Suprapubic skin (tissue), 4 donors: ENCODE measurements at places on chromosomes 1 and 21. TPM values are rescaled to one million over a fixed set of nuclear protein-coding genes. Genes with fewer than 3 reads are reported as not detected.

DNA sequence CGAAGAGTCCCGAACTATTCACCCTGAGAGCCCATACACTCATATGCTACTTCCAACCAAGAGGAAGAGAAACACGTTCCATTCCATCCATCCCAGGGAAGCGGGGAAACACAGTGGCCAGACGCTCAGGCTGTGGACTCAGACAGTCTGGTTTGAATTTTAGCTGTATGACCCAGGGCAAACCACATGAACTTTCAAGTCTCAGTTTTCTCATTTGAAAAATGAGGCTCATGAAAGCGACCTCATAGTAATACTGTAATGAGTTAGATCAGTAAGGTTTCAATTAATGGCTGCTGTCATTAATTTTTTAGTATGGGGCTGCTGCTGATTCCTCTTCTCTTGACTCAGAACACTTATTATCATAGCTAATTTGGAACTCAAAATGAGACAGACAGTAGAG is 1.5 kb downstream of the FCRL4 start:
- H3K36me3 ChIP-seq: no peaks in the 10 kb centered on the region
- DNase-seq: no peak
- peaks cover 3% of the 10 kb centered on the region for H3K27me3 ChIP-seq
- no peak overlapping the region for H3K27ac ChIP-seq
- H3K4me3 ChIP-seq: no peak overlapping the region

DNA sequence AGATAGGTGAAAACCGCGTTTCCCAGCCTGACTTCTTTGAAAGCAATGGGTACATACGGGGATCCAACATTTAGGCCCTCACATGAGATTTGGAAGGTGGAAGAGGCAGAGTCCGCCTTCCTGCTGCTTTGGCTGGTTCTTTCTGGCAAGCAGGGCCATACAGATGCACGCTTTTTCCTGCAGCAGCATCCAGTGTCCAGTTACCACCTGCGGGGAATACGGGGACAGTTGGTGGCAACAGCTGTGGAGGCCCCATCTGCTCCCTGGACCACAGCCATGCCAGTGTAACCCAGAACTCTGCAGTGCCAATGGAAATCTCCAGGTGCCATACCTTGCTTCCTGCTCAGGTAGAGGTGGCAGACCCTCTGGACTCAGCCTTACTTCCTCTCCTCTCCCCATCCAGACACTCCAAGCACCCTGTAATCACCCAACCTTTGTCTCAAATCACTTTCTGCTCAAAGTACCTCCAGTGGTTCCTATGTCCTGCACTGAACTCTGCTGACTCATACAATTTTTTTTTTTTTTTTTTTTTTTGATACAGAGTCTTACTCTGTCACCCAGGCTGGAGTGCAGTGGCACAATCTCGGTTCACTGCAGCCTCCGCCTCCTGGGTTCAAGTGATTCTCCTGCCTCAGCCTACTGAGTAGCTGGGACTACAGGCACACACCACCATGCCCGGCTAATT is 68.3 kb downstream of the SLC16A1 start:
- no peaks in the 10 kb centered on the region for H3K27me3 ChIP-seq
- no peaks in the 10 kb centered on the region for H3K36me3 ChIP-seq
- H3K4me3 ChIP-seq: no peak overlapping the region
- H3K4me1 ChIP-seq: peaks cover 3% of the 10 kb centered on the region

DNA sequence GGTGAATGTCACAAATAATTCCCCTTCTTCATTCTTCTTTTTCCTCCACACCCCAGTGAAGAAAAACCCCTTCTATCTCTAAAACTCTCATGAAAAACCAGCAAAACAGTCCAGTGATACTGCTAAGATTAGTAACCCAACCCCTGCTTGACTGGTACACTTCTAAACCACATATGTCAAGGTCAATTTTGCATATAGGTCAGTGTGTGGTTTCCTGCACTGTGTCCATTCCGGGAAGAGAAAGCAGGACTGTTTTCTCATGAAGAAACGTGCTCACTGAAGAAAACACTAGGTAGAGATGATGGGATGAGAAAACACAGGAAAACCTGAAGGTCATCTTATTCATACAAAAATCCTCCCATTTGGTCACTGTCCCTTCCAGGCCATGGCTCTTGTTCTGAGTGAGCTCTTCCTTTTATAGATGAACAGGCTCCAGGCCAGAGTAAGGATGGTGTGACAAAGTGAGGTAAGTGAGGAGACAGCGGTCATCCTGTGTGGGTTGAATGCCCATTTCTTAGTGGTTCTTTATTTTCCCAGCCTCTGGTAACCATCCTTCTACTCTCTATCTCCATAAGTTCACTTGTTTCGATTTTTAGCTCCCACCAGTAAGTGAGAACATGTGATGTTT is 122.7 kb downstream of the FASLG start:
- H3K36me3 ChIP-seq: no peaks in the 10 kb centered on the region
- H3K27ac ChIP-seq: no peak overlapping the region
- H3K4me3 ChIP-seq: no peak overlapping the region
- no peaks in the 10 kb centered on the region for H3K27me3 ChIP-seq
- H3K4me1 ChIP-seq: no peaks in the 10 kb centered on the region

TEKT2 gene
- total RNA-seq: not detected

- H3K4me1 ChIP-seq: peaks cover 13% of the 10 kb centered on the region
- H3K36me3 ChIP-seq: no peaks in the 10 kb centered on the region
- no peak for DNase-seq
- H3K27me3 ChIP-seq: no peaks in the 10 kb centered on the region
These were observed 188.0 kb downstream of the RERE start for GRCh38 chr1:8629241-8630091.

DNA sequence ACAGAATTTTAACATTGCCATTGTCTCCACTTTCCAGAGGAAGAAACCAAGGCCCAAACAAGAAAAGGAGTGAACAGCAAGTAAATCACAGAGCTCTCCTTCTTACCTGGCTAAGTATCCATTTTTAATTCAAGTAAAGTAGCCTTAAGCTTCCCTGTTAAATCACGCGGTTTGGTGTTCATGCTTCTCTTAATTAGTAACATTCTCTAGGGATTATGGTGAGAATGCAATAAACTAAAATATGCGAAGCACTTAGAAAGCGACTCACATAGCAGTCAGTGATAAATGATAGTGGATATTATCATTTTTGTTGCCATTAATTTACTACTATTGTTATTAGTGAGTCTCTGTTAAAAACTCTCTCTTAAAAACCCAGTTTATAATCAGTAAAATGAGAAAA is 630.5 kb upstream of the TMPRSS15 start:
- H3K27me3 ChIP-seq: no peaks in the 10 kb centered on the region
- H3K27ac ChIP-seq: no peak overlapping the region
- no peaks in the 10 kb centered on the region for H3K4me1 ChIP-seq
- no peaks in the 10 kb centered on the region for H3K36me3 ChIP-seq
- H3K4me3 ChIP-seq: no peak overlapping the region

DNA sequence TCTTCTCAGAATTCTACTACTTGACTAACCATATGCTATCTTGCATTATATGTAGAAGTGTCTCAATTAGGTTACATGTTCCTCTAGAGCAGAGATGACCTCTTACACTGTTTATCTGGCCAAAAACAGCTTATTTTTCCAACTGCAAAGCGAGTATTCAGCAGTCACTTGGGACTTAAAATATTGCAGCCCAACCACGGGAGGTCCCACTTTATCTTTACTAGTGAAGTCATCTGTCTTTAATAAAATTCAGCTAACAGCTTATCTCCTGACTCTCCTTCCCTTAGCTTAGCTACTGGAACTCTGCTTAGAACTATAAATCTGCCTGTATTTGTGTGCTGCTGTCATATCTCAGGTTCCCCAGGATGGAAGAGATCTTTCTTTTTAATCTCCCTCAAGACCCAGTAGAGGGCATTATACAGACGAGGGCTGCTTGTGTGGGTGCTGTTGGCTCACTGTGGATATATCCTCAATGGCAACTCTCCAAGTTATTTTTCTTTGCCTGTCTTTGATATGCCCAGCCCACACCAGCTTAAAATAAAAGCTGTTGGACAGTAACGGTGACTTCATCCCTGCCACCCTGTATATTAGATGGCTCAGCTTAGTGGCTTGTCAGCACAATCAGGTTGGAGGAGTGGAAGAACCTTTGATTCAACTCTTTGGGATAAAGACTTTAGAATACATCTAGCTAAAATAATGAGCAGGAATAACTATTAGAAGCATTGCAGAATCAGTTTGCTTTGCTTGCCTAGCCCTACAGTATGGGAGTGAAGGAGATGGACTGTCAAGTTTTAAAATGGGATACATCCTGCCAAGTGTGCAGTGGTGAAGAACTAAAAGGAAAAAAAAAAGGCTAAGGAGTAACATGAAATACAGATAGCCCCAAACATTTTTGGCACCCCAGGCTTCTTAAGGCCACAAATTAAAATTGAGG is 9.6 kb downstream of the ENSA start:
- DNase-seq: no peak
- peaks cover 41% of the 10 kb centered on the region for H3K36me3 ChIP-seq
- H3K27ac ChIP-seq: peak overlapping the region; percentile 96
- H3K27me3 ChIP-seq: no peaks in the 10 kb centered on the region
- no peak overlapping the region for H3K4me3 ChIP-seq

DNA sequence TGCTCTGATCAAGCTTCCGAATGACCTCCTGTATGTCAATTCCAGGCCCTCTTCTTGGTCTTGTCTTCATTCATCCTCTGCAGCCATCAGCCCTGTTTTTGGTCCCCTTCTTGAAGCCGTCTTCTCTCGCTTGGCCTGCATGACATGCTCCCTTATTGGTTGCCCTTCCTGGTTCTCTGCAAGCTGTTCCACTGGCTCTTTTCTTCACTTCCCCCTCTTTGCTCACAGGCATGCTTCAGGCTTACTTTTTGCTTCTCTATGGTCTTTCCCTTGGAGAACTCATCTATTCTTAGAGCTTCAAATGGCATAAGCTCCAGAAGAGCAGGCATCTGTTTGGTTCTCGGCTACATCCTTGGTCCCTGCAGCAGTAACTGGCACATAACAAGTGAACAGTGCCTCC is 38.8 kb downstream of the PDPN start:
- DNase-seq: no peak
- H3K27ac ChIP-seq: no peak overlapping the region
- H3K27me3 ChIP-seq: no peaks in the 10 kb centered on the region
- no peaks in the 10 kb centered on the region for H3K36me3 ChIP-seq

GRCh38 chr1:2155788-2156187 is 38.8 kb downstream of the FAAP20 start:
- no peaks in the 10 kb centered on the region for H3K27me3 ChIP-seq
